Hepatocyte (in vitro differentiated cells): ENCODE measurements at places on chromosomes 6 and 20.

- no peak for DNase-seq
Measured at GRCh38 chr6:132070356-132070755, 119.2 kb upstream of the CCN2 start.

- peak; percentile 62 for DNase-seq
Measured at GRCh38 chr6:33018904-33019303, 9.5 kb upstream of the HLA-DOA start.

DNA sequence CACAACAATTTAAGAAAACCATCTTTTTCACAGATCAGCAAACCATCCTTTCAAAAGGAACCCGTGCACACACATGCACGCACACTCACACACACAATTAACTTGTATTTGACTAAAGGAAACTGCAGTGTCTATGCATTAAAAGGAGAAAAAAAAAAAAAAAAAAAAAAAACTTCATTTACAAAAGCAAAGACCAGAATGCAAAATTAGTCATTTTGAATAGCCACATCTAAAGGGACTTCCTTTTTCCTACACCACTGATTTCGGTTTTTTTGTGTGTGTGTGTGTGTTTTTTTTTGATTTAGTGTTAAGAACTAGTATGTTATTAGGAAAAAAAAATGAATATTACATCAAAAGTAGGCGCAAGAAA lies 6.3 kb downstream of the ZMYND8 start:
- DNase-seq, result no peak

DNA sequence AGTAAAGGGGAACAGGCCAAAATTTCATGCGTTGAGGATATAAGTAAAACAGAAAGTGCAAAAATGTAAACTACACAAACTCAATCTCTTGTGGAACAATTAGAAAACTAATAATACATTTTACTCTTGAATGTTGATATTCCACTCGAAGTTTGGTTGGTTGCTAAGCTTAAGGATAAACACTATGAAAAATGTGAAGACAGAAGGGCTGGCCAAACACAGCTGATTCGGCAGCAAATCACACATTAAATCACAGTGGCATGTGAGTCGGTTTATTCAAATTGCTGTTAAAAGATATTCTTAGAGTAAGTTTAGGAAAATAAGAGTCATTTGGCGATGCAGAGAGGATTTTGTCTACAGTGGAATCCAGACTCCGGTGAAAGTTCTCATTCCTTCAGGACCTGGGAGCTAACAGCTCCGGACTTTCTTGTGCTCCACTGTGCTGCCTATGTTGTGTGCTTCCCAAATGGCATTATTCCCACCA lies 1.4 kb upstream of the EPM2A start:
- DNase-seq, result peak; percentile 32

DNA sequence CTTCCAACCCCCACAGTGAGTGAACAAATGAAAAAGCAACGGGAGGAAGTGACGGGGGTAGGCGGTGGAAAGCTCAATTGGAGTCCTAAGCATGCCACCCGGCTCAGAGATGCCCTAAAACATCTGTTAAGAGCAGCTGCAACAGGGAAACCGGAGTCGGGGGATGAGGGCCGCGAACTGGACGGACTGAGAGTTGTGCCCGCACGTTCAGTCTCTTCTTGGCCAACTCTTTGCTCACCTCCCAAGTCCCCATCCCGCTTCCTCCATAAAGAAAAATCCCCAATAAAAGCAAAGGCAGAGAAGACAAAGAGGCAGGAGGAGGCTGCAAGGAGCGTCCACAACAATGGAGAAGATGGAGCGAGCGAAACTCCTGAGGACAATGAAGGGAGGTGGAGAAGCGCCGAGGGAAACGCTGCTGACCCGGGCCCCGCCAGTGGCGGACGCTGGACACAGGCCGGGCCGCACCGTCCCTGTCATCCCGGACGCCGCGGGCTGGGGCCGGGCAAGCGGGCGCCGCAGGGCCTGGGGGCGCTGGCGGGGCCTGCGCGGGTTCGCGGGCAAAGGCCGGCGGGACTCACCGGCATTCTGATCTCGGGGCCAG lies 600 bp downstream of the SEC63 start:
- peak; percentile 68 for DNase-seq

- no peak for DNase-seq
Measured at GRCh38 chr6:36855750-36856149, 16.5 kb upstream of the CPNE5 start.

DNA sequence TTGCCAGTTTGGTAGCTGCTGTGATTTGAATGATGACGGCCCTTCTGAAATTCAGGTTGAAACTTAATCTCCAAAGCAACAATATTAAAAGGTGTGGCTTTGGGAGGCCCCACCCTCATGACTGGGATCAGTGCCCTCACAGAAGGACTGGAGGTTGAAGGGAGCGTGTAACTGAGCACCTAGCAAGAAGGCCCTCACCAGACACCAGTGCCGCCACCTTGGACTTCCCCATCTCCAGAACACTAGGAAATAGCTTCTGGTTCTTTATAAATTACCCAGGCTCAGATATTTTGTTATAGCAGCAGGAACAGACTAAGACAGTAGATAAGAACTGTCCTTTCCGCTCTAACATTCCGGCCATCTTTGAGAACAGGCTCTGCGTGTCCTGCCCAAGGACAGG lies 243.1 kb downstream of the DLL1 start:
- no peak for DNase-seq

GRCh38 chr6:20566109-20566508 lies 31.9 kb downstream of the CDKAL1 start:
- DNase-seq, result no peak

DNA sequence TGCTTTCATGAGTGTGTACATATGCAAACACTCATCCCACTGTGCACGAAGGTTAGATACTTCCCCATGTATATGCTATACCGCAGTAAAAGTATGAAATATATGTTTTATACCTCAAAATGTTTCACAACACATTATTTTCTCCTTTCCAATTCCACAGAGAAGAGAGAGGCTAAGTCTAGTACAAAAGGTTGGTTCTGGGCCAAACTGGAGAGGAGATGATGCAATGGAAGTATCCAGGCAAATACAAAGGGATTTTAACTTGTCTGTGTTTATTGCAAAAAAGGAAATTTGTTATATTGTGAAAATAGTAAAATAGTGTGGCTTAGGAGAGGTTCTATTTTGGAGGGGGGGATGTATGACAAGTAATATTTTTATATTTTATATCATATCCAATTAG lies 112.6 kb downstream of the PLCB1 start:
- DNase-seq, result peak; percentile 40

DNA sequence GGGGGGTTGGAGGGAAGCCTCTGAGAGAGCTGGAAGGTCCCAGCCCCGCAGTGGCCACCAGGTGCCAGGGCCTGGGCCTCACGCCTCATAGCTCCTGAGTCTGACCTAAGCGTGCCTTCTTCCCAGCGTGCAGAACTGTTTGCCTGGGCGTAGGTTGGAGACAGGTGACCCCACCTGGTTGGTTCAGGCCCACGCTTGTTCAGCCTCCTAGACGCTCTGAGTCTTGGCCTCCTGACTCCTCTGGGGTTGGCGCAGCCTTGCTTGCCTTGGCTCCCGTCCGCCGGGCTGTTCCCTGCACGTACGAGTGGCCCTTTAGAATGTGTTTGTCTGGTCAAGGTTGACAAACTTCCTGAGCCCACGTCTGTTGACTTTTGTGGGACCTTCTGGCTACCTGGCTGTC lies 70.8 kb downstream of the EYA2 start:
- no peak for DNase-seq

DNA sequence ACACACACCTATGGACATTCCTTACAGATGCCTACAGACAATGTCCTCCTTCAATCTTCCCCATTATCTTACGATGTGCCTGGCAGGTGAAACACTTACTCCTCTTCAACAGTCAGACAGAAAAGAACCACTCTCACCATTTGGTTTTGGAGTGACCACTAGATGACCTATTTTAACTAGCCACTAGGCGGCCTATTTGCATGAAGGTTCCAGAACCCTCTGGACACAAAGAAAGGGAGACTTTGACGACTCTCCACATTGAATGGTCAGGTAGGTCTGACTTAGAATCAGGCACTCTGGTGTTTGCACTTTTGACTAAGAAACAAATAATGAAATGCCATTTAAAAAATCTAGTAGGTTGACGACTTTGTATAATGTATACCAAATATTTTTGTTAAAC lies 42.0 kb downstream of the PNLDC1 start:
- DNase-seq, result no peak

DNA sequence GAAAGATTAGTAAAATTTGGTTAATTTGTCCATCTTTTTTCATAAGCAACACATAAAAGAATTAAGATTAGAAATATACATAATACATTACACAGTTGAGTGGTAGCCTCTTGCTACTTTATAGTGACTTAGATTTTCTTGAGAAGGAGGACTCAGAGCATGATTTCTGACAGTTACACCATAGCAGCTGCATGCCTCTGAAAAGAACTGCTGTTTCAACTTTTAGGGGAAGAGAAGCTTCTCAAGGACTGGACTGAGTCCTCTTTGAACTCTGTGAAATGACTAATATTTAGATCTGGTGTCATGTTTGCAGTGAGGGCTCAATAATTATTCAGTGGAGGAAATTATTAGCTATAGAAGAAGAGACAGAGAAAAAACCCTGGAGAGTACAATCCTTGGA lies 272.5 kb downstream of the BTBD9 start:
- DNase-seq, result no peak

DNA sequence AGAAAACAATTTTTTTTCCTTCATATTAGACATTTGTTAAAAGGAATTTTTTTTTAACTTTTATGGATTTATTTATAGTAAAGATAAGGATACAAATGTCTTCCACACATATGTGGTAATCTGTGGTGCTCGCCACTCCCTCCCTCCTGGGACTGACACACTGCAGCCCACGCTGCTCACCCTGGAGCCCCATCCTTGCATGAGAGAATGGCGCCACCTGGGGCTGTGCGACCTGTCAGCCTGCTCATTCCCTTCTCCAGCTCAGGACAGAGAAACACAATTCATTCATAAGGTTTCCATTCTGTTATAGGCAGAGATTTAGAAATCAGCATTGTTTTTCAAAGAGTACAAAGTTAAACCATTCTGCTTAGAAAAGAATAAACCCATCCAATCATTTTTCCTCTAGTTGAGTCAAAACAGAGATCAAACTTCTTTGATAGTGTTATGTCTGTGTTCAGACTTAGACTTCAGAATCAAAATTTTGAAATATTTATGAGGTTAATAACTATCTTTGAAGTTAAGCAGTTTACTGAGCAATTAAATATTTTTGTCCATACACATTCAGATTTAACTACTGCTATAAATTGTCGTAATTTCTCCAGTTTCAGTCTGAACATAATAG lies 42.8 kb upstream of the DYNLRB1 start:
- peak; percentile 65 for DNase-seq

- DNase-seq, result no peak
Measured at GRCh38 chr20:49179368-49180277, 8.5 kb downstream of the STAU1 start.

DNA sequence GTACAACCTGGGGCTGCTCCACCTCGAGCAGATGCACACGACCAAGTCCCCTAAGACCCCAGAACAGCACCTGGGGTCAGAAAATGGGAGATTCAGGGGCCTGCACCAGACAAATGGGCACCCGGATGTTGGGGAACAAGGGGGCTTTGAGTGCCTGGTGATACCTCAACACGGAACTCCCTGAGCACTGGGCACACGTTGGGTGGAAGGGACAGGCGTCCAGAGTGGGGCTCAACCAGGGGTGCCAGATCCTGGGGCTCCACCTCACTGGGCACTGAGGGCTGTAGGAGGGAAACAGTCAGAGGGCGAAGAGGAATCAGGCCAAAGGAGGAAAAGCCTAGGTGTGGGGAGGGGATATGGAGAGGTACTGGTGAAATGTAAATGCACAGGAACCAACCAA lies 33.5 kb upstream of the SPAG4 start:
- no peak for DNase-seq

DNA sequence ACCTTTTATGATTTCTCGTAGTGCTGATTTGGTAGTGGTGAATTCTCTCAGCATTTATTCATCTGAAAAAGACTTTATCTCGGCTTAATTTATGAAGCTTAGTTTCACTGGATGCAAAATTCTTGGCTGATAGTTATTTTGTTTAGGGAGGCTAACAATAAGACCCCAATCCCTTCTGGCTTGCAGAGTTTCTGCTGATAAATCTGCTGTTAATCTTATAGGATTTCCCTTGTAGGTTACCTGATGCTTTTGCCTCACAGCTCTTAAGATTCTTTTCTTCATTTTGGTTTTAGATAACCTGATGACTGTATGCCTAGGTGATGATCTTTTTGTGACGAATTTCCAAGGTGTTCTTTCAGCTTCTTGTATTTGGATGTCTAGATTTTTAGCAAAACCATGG lies 388.7 kb downstream of the UTRN start:
- no peak for DNase-seq

DNA sequence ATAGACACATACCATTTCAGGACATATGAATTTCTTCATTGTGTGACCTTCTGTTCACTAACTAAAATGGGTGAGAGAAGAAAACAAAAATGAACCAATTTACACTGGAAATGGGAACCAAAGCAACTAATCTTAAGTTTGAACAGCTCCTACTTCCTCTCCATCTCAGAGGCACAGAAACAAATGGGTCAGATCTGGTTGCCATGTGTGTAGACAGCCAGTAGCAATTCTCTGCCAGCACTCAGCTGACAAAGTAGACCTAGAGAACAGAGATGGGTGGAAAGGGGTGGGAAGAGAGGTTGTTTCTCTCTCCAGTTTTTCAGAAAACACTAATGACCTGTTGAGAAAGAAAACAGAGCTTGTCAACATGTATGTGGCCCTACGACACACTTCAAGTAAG lies 14.3 kb upstream of the POPDC3 start:
- no peak for DNase-seq

GRCh38 chr6:35025232-35026188 lies 115.6 kb downstream of the TCP11 start:
- DNase-seq, result no peak

GRCh38 chr6:124028117-124028516 lies 224.5 kb downstream of the NKAIN2 start:
- no peak for DNase-seq

DNA sequence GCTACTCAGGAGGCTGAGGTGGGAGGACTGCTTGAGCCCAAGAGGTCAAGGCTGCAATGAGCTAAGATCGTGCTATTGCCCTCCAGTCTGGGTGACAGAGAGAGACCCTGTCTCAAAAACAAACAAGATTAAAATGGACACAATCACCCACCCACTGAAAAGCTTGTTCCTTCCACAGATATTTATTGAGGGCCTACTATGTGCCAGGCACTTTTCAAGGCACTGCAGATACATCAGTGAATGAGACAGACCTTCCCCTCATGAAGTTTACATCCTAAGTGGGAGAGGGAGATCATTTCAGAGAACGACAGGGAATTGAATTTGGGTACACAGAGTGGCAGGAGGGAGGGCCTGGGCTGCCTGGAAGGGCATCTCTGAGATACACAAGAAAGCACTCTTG lies 14.4 kb downstream of the RSPO4 start:
- no peak for DNase-seq

DNA sequence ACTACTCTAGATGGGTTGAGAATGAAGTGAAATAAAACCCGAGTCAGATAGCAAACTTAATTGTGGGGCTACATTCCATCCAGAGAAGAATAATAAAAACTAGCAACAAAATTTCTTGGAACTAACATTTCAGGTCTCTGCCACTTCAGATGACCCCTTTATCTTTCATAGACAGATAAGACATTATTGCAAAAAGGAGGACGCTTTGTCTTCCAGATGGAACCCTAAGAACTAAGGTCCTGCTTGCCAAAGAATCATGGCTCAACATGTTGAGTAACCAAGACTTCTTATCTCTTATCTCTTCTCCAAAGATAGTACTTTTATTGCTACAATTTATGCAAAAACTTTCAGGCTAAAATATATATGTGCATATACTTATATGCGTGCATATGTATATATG lies 221.1 kb upstream of the PREP start:
- DNase-seq, result no peak
